ENCODE measurements at places on chromosomes 7 and 10.

DNA sequence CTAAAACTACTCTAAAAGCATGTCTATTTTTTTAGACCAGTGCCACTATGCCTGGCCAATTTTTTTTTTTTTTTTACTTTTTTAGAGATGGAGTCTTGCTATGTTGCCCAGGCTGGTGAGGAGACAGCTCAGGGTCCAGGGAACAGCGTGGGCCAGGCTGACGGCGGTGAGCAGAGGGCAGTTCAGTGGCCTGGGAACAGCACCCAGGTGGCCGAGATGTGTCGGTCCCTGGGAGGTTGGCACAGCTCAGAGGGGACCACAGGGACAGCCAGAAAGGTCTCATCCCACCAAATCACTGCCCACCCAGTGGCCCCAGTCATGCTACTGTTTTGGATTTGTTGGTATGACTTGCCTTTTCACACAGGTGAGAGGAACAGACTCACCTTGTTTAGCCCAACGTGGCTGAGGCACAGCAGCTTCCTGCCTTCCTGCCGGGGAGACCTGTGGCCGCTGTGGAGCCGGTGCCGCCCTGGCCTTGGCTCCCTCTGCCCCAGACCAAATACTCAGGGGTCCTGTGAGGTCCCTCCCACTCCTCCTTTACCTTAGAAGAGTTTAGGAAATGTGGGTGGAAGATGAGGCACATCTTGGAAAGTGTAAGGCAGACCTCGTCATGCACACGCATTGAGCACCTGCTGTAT, 109.6 kb downstream of the PTPRE start:
- no peak for DNase-seq

DNA sequence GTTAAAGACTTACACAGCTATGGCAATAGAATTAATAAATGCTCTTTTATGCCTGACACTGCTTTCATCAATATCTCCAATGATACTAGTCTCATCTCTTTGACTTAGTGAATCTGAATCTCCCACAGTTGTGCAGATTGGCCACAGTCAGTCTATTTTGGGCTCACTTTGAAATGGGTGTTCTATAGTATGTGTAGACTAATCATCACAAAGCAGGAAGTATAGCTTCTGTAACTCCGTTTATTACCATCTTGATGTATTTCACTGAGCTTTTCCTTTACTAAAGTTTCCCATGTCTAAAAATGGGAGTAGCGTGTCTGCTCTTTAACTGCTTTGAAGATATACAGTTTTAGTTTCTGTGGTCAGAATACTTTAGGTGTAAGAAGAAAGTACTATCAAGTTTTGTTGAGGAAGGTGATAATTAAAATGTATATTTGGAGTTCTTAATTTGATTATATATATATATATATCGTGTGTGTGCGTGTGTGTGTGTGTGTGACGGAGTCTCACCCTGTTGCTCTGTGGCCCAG, 70.1 kb downstream of the ST7 start:
- no peak for DNase-seq

GRCh38 chr7:138407792-138408191, 52.3 kb upstream of the TRIM24 start:
- no peak for DNase-seq

- no peak for DNase-seq
Measured at GRCh38 chr7:37927773-37928444, 7.5 kb downstream of the EPDR1 start.

DNA sequence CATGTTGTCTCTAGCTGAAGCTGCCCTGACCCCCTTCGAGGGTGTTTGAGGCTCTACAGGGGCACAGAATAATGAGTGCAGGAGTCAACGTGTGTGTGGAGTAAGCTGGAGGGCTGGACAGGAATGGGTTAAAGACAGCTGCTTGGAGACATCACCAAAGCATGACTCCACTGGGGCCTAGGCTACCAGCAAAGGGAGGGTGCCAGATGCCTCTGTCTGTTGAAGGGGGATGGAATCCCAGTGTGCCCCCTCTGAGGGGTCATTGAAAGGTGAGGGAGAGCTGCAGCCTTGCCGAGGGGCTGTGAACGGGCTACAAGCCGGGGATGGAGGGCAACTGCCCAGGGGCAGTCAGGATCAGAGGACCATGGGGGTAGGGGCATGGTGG, 51.7 kb upstream of the PODXL start:
- no peak for DNase-seq

- DNase-seq: no peak
Measured at GRCh38 chr10:110212119-110213006, 5.0 kb downstream of the MXI1 start.

DNA sequence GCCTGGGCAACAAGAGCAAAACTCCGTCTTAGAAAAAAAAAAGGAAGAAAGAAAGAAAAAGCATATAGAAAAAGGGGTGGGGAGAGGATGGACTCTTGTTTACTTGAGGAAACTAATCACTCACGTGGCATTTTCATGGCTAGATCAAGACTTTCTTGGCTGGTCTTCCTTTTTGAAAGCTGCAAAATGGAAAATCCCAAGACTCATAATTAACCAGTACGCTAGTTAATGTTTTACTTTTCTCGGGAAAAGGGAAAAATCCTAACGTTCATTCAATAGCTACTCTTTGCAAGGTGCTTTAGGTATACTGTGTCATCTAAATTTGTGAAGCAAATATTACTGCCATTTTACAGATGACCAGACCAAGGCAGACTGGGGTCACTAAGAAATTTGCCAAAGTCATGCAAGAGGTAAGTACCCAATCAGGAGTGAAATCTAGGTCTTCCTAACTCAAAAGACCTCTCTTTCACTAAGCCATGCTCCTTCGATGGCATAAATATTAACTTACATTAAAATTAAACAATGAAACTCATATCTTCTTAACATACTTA, 24.4 kb downstream of the NAPEPLD start:
- no peak for DNase-seq

DNA sequence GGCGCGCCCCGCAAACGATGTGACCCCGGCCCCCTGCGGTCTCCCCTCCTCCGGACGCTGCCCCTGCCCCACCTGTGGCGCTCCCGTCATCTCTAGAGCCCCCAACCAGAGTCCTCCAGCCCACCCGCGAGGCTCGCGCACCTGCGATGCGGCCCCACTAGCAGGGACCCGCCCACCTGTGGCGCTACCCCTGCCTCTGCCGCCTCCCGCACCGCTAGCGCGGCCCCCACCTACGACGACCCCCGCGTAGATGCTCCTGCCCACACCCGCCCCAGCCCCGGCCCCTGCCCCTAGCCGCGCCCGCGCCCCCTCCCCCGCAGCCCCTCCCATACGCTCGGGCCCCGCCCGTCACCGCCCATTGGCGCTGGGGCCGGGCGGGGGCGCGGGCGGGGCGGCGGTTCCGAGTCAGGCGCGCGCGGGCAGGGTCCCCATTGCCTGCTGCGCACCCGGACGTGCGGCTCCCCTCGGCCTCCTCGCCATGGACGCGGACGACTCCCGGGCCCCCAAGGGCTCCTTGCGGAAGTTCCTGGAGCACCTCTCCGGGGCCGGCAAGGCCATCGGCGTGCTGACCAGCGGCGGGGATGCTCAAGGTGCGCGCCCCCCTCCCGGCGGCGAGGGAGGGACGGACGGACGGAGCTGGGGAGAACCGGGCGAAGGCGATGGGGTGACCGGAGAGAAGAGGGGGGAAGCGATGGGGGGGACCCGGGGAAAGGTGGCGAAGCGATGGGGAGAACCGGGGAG, at the start of gene PFKP:
Gene PFKP, plus strand, starts transcription at position 431 of the 741 bp plus-strand sequence. Its CDS starts 48 bp downstream, at position 479.
- no peak for DNase-seq

DNA sequence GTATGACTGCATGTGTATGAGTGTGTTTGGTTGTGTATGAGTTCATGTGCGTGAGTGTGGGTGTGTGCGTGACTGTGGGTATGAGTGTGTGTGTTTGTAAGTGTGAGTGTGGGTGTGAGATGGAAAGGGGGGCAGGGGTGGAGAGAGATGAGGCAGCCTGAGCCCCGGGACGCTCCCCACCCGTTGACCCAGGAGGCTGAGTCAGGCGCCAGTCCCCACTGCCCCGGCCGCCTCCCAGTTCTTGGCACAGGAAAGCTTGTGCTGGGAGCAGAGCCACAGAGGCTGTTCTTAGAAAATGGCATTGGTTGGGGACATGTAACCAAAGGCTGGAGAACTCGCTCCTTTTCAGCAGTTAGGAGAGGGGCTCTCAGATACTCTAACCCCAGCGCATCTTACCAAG, 27.8 kb upstream of the NUB1 start:
- DNase-seq: no peak

DNA sequence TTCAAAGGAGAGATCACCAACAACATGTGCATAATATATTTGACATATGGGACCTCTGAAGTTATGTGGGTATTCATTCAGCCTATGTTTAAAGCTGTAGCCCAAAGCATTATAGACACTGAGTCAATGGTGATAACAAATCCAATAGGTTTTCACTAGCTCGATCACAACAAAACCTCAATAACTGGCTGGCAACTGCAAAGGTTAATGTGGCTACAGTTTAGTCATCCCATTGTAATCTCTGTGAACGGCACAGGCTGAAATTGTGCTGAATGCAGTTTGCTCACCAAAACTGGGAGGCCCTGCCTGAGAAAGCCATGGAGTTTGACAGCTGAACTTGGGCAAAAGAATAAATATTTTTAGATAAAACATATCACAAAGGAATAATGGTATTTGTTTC, 152.4 kb upstream of the ADO start:
- no peak for DNase-seq

DNA sequence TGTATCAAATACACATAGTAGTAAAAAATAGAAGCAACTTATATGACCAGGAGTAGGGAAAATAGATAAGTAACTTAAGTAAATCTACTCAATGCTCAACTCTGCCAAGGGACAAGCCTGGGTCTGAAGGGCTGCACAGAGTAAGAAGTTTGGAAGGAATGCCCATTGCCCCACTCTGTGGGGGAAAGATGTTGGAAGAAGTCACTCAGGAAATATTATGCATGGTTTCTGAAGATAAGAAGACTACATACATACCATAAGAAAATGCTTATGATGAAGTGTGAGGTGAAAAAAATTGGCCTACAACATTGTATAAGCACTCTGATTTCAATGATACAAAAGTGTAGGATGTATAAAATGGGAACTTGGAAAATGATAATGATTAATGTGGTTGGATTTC, 54.0 kb downstream of the LAMB4 start:
- DNase-seq: no peak

DNA sequence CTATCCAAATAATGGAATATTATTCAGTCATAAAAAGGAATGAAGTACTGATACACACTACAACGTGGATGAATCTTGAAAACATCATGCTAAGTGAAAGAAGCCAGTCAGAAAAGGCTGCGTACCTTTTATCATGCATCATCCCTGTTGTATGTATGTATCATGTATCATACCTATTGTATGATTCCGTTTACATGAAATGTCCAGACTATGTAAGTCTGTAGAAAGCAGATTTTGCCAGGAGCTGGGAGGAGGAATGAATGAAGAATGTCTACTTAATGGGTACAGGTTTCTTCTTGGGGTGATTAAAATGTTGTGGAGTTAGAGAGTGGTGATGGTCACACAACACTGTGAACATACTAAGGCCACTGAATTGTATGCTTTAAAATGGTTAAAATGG, 135.9 kb upstream of the KLF14 start:
- no peak for DNase-seq

DNA sequence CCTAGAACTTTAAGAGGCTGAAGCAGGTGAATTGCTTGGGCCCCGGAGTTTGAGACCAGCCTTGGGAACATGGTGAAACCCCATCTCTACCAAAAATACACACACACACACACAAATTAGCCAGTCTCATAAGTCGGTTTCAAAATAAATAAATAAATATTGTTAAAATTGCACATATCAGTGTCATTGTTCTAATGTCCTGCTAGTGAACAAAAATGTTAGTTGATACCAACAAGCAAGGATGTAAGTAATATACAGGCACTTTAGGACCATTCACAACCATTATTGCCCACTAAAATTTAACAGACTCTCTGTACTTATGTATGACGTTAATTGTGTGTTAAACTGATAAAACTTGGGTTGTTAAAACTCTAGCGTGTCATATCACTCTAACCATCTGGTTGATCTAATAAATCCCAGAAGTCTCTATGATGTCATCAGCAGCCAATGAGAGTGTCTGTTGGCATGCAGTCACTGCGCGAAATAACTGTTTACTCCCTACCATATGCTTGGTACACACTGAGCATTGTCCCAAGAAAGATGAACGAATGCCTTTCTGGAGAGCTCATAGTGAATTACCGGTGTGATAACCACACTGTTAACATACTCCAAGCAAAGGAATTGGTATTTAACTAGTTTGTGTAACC, 30.4 kb upstream of the OTUD1 start:
- DNase-seq: no peak

- DNase-seq: no peak
Measured at GRCh38 chr10:130560116-130560515, 423.9 kb downstream of the GLRX3 start.

GRCh38 chr7:5692845-5693278, 88.6 kb downstream of the RNF216 start:
- no peak for DNase-seq

DNA sequence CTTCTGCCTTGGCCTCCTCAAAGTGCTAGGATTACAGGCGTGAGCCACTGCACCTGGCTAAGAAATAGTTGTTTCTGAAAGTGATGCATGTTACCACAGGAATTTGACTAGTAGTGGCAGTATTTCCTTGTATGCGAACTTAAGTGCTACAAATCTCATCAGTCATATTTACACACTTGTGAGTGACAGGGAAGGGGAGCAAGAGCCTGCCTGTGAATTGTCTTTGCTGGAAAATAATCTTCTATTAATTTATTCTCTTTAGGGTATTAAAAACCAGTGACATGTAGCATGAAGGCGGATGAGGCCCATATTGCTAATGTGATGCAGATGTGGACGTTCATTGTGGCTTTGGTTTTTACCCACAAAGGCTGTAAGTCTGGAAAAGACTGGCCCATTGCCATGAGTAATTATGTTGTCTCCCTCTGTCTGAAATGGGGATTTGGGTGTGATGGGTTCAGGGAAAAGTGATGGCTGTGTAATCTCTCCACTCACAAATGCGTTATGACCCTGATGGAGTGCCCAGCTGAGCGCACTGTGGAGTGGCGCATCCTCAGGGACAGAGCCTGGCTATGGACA, 97.6 kb downstream of the CCNY start:
- no peak for DNase-seq

GRCh38 chr10:102236006-102236405, 5.3 kb downstream of the PITX3 start:
- DNase-seq: no peak

DNA sequence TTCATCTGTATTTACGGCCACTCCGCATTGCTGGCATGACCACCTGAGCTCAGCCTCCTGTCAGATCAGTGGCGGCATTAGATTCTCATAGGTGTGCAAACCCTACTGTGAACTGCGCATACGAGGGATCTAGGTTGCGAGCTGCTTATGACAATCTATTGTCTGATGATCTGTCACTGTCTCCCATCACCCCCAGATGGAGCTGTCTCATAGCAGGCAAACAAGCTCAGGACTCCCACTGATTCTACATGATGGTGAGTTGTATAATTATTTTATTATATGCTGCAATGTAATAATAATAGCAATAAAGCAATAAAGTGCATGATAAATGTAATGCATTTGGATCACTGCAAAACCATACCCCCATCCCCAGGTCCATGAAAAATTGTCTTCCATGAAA, 1172.9 kb upstream of the AUTS2 start:
- DNase-seq: no peak

- DNase-seq: no peak
Measured at GRCh38 chr10:63717027-63717715, 196.0 kb downstream of the REEP3 start.

DNA sequence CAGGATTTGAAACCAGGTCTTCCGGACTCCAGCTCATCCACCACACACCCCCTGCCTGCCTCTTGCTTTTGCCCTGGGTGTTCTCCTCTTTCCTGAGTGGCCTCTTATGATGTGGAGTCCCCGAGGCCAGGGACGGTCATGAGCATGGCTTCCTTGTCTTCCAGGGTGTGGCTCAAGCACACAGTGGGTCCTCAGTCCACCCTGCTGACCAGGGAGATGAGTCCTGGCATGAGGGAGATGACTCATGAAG, 32.8 kb downstream of the DNAJB12 start:
- no peak for DNase-seq
